Globus pallidus (tissue), 1 donor: ENCODE measurements at places on chromosomes 2 and 18.

- DNase-seq = peak; percentile 95
Observed at GRCh38 chr2:104430359-104430740, 423.6 kb upstream of the POU3F3 start.

DNA sequence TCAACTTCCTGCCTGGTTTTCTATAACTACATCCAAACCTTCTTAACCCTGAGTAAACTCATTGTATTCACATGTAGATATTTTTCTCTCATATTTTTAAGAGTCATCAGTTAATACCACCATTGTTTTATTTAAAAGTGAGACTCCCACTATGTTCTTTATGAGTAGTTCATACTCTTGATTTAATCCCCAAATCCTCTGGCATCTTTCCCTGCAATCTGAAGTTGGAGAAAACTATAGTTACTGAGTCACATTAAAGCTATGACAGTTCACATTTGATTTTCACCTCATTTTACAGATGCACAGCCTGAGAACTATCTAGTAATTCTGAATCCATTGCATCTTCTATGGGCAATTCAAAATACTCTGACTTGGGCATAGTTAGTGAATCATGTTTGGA, 1358.7 kb upstream of the NRXN1 start:
- no peak for DNase-seq

- DNase-seq = no peak
Observed at GRCh38 chr2:207491956-207492355, 37.8 kb upstream of the CREB1 start.

GRCh38 chr18:36828157-36828629, 609 bp downstream of the TPGS2 start:
- DNase-seq = no peak

GRCh38 chr2:23828986-23829385, 97.9 kb downstream of the ATAD2B start:
- DNase-seq = no peak

DNA sequence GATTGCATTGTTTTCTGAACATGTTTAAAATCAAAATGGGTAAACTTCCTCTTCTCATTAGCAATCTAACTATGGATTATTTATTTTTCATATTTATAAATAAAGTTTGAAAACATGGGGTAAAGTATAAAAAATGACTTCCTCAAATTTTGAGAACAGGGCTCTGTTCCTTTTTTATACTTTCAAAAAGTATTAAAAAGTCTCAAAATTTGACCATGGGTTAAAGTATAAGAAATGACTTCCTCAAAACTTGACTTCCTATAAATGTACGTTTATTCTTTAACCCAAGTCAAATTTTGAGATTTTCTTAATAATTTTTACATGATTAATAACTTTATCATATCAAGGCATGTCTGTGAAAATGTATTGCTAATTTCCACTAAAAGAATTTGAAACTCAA, 512.4 kb downstream of the GALR1 start:
- no peak for DNase-seq

- no peak for DNase-seq
Observed at GRCh38 chr18:63157293-63158011, 162.1 kb downstream of the BCL2 start.

GRCh38 chr2:191226196-191226595, 19.0 kb upstream of the MYO1B start:
- no peak for DNase-seq

DNA sequence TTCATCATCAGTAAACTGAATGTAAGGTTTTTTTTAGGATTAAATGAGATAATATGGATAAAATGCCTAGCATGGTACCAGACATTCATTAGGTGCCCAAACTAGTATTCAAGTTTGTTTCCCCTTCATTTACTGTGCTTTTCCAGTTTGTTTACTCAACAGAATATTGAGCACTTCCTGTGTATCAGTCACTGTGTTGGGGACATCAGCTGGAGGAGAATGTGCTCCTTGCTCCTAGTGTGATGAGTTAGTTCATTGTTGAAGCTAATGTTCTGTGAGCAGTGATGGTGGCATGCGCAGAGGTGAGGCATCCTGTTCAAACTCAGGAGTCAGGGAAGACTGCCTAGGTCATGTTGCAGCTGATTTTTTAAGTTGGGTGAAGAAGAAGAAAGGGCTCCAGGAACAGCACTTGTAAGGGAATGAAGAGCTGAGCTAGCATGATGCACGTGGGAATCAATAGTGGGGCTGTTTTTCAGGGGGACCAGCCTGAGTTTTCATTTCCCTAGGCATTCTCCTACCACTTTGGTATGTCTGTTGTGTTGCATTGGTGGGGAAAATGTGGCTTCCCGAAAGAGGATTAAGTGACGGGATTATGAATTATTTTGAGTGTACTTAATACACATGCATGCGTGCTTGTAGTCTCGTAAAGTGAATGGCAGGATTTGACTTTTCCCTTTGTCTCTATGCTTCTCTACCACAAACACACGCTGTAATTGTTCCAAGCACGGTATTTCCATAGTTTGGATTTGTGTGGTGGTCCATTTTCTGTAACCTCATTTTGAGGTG, 23.7 kb downstream of the TTLL4 start:
- DNase-seq = no peak

GRCh38 chr2:133271105-133271504, 297.2 kb downstream of the NCKAP5 start:
- no peak for DNase-seq

DNA sequence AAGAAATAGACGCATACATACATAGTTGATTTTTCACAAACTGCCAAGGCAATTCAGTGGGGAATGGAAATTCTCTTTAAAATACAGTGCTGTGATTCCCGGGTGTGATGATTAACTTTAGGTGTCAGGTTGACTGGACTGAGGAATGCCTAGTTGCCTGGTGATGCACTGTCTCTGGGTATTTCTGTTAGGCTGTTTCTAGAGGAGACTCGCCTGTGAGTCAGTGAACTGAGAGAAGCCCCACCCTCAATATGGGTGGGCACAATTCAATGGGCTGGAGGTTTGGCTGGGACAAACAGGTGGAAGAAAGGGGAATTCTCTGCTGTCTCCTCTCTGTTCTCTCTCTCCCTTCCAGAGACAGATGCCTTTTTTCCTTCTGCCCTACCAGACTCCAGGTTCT, 187.6 kb downstream of the ARHGAP28 start:
- DNase-seq = no peak

DNA sequence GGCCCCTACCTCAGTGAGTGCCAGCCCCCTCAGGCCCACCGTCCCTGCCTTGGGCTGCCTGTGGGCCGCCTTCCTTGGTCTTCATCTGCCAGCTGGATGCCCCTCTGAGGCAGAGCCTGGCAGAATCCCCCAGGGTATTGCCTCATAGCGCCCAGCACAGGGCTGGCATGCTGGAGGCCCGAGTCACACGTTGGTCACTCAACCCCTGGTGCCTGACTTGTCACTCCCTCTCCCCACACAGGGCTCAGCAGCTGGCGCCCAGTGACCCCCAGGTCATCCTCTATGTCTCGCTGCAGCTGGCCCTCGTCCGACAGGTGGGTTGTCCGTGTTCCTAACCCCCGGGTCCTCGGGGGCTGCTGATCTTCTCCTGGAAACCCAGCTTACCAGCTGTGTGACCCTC, 108.4 kb upstream of the MCFD2 start:
- DNase-seq = no peak

DNA sequence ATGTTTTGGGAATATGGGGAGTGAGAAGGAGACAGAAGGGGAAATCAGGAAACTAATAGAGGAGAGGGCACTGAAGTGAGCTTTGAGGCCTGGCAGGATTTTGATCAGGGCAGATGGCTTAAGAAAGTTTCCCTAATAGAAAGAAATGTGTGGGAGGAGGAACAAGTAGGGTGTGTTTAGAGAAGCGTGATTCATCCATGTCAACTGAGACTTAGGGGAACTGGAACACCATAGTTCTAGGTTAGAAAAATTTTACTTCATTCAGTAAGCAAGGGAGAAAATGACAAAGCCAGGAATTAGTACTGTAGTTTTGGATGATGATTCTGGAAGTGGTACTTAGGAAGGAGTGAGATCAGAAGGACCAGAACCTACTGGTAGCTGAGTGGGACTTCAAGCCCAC, 296.0 kb downstream of the PLCL1 start:
- DNase-seq = no peak

- no peak for DNase-seq
Observed at GRCh38 chr2:148586522-148587128, 57.9 kb upstream of the EPC2 start.
